ENCODE measurements at places on chromosomes 16 and 17.

GRCh38 chr17:55056526-55056925 is 88.0 kb downstream of the STXBP4 start:
- DNase-seq = peak; percentile 38

- peak; percentile 41 for DNase-seq
These were observed 11.0 kb upstream of the PLCG2 start for GRCh38 chr16:81767987-81768592.

DNA sequence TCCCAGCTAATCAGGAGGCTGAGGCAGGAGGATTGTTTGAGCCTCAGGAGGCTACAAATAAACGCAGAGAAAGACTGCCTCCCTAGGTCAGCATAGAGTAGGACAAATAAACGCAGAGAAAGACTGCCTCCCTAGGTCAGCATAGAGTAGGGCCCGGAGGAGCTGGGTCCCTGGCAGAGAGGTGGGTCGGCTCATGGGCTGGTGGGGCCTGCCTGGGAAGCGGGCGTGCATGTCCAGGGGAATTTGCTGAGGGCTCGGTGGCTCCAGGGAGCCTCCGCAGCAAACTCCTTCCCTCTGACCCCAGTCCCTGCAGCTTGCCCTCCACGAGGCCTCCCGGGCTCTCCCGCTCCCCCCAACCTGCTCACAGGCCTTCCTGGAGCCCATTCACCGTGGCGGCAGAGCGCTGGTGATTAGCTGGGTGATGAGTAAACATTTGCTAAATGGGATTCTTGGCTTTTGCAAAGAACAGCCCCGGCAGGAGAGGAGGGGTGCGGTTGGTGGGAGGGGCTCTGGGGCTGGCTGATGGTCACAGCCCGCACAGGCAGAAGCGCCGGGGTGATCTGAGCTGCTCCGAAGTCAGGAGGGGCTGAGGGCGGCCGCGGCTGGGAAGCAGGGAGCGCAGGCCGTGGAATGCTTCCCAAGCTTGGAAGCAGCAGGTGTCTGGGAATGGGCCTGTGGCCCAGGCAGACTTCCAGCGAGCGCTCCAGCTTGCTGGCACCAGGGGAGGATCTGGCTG is 93.1 kb downstream of the RTN4RL1 start:
- DNase-seq = peak; percentile 68

DNA sequence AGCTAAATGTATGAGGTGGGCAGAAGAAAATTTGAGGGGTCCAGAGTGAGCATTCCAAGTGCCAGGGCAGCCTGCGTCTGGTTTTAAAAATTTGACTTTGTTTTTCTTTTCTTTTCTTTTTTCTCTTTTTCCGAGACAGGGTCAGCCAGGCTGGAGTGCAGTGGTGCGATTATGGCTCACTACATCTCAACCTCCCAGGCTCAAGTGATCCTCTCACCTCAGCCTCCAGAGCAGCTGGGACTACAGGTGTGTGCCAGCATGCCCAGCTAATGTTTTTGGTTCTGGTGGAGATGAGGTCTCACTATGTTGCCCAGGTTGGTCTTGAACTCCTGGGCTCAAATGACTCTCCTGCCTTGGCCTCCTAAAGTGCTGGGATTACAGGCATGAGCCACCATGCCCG is 15.6 kb downstream of the SMPD3 start:
- no peak for DNase-seq

GRCh38 chr17:37447641-37448040 is 41.0 kb downstream of the TADA2A start:
- no peak for DNase-seq

GRCh38 chr17:21176773-21177395 is 37.1 kb downstream of the TMEM11 start:
- DNase-seq = no peak

DNA sequence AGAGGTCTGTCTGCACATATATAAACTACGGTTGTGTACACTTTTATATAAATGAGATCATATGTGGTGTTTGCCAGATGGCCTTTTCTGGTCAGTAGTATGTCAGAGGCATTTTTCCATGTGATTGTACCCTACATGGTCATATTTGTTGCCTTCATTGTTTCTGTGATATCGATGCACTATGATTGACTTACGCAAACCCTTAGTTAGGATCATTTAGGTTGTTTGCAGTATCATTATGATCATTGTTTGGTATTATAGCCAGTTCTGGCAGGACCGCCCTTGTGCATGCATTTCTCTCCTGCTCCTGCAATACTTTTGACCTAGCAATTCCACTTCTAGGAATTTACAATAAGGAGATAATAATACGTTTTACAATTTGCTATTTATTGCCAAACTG is 169.1 kb downstream of the MSI2 start:
- DNase-seq = no peak

- no peak for DNase-seq
These were observed 257.5 kb downstream of the CDH11 start for GRCh38 chr16:64864232-64864809.

DNA sequence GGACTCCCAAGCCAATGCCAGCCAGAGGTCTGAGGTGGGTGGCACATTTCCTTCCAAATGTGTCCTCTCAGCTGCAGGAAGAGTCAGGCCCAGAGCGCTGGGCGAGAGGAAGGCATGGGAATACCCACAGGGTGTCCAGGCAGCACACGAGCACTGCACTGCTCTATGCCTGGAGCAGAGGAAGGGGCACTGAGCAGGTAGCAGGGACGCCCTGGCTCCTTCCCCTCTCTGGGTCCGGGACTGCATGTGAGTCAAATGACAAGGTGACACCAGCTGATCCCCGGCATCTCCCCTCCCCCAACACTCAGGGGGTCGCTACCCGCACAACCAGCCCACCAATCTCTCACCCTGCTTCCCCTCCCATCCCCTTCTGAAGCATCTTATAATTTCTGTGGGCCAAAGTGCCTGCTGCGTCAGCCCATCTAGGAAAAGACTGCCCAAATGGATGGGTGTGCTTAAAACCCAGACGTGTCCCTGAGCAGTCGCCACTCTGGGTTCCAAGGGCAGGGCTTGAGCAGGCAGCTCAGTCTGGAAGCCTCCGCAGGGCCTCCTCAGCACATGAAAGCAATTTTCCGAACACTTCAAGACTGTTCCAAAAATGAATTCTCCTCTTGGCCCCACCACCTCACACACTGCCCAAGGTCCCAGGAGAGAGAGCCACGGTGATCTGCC is 12.0 kb upstream of the BCAR1 start:
- no peak for DNase-seq

DNA sequence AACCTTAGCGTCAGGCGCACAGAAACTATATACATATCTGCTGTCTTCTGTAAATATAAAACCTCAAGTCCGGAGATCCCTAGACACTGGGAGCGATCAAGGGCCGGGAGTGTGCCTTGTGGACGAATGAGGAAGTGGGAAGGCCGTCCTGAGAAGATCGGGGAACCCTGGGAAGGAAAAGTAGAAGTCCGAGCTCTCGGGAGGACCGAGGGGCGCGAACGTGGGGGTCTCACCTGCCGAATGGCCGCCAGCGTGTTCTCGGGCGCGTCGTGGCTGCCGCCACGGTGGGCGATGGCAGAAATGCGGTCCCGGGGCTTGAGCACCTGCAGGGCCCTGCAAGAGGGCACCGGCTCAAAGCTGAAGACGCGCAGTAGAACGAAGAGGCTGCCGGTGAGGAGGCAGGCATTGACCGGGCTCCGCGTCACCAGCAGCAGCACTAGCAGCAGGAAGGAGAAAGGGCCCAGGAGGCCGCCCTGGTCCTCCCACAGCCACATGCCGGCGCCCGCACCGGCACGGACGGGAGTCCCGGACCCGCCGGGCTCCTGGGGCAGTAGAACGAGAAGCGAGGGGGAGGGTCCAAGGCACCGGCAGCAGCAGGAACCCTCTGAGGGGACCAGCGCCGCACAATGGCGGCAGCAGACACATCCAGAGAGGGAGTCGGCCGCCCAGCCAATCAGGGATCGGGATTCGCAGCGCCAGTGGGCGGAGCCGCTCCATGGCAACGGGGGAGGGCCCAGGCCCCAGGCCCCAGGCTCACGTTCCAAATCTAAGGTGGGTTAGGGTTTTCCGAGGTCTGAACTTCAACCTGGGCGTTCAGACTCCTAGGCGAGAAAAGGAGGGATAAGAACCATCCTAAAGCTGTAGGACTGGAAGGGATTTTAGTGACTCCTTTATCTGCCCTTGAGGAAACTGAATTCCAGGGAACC is at the start of gene GDE1:
GDE1 (minus strand) TSS at position 628 of the 926 bp plus-strand sequence; CDS start at position 494, 134 bp downstream.
- peak; percentile 79 for DNase-seq

GRCh38 chr17:61363601-61364462 is 35.8 kb upstream of the TBX2 start:
- no peak for DNase-seq

GRCh38 chr16:70157105-70157476 is 16.5 kb upstream of the CLEC18C start:
- no peak for DNase-seq

- no peak for DNase-seq
These were observed 19.4 kb downstream of the CIAPIN1 start for GRCh38 chr16:57427824-57428223.

DNA sequence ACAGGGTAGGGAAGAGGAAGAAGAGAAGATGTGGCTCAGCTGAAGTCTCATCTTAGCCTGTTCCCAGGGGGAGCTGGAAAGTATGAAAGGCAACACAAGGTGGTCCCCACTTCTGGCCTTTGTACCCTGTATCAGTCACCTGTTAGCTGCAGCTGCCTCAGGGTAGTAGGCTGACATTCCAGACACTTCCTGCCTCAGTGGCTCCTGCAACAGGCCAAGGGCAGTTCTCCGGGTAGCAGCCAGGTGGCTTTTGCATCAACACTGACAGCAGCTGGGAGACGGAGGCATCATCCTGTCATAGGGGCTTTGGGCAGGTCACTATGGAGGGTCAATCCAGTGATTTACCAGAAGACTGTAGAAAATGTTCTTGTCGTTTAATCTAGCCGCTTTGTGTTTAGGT is 124.0 kb downstream of the RGS9 start:
- DNase-seq = no peak

DNA sequence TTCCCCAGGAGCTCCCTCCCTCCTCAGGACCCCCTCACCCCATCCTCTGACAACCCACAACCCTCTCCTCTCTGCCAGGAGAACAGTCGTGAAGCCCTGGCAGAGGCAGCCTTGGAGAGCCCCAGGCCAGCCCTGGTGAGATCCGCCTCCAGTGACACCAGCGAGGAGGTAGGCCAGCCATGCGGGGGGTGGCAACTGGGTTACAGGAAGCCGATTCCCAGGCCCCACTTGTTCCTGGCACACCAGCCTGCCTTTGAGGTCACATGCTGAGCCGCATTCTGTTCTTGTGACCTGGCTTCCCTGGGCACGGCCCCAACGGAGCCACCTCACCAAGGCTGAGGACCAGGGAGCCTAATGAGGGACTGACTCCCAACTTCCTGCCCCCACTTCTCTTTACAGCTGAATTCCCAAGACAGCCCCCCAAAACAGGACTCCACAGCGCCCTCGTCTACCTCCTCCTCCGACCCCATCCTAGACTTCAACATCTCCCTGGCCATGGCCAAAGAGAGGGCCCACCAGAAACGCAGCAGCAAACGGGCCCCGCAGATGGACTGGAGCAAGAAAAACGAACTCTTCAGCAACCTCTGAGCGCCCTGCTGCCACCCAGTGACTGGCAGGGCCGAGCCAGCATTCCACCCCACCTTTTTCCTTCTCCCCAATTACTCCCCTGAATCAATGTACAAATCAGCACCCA is 7.9 kb downstream of the NAT9 start:
- no peak for DNase-seq

GRCh38 chr17:66976781-66977201 is 12.3 kb downstream of the CACNG4 start:
- no peak for DNase-seq

DNA sequence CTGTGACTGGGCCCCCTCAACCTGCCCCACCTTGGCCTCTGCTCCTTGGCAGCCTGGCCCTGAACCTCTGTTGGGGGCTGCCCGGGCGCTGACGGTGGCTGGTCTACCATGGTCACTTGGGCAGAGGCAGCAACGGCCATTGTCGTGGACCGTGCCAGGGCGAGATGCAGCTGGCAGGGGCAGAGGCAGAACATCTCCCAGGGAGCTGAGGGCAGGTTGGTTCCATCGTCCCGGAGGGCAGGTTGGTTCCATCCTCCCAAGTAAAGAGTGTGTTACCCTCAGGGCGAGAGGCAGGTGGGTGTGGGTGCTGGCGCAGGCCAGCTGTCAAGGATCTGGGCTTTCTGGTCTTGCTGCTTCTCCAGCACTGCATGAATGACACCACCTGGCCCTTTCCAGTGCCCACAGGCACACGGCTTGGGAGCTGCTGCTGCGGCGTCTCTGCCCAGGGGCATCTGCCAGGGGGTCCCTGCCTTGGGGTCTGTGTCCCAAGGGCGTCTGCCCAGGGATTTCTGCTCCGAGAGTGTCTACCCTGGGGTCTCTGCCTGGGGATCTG is 12.0 kb downstream of the ACSF3 start:
- DNase-seq = no peak

DNA sequence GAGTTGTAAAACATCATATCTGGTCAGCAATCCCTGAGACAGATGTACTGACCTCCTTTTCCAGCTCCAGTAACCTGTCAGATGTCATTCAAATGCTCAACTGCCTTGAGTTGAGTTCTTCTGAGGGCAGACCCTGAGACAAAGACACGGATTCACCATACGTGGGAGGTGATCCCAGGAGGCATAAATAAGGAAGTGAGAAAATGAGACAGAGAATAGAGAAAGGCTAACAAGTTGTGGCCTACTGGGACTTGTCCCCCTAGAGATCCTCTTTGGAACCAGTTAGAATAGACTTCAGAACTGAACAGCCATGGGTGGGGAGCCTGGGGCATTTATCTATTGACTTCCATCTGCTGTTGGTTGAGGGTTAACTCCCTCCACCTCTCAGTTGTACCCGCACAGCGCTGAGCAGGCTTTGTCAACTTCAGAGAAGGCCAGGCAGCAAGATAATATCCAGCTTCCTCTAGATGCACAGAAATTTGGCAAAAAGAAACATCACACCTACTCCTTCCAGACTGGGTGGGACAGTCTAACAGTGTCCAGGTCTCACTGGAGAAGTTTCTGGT is 123.0 kb upstream of the DYNLRB2 start:
- DNase-seq = no peak

- no peak for DNase-seq
These were observed 97.8 kb downstream of the TMEM100 start for GRCh38 chr17:55624772-55625433.

- DNase-seq = no peak
These were observed 269.0 kb downstream of the ABCC12 start for GRCh38 chr16:47886631-47887415.

DNA sequence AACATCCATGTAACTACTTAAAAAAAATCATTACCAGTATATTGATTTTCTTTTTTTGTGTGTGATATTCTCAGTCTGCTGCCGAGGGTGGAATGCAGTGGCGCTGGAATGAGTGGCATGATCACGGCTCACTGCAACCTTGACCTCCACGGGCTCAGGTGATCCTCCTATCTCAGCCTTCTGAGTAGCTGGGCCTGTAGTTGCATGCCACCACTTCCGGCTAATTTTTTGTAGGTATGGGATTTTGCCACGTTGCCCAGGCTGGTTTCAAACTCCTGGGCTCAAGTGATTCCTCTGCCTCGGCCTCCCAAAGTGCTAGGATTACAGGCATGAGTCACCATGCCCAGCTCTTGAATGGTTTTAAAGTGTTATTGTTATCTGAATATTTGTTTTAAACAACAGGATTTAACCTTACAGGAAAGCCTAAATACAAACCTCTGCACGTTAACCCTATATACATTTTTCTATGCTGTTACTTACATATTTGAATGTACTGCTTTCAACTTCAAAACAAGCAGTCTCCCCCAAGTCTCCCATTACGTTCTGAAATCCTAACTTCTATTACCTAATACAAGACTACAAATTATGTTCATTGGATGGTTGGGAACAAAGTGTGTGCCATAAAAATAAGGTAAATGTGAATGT is 61.7 kb downstream of the KPNA2 start:
- DNase-seq = no peak

Measured in NCI-H1105 (cell line).